ENCODE measurements at places on chromosomes 7 and 10.

- DNase-seq: no peak
Observed at GRCh38 chr10:98186681-98187080, 52.2 kb downstream of the R3HCC1L start.

DNA sequence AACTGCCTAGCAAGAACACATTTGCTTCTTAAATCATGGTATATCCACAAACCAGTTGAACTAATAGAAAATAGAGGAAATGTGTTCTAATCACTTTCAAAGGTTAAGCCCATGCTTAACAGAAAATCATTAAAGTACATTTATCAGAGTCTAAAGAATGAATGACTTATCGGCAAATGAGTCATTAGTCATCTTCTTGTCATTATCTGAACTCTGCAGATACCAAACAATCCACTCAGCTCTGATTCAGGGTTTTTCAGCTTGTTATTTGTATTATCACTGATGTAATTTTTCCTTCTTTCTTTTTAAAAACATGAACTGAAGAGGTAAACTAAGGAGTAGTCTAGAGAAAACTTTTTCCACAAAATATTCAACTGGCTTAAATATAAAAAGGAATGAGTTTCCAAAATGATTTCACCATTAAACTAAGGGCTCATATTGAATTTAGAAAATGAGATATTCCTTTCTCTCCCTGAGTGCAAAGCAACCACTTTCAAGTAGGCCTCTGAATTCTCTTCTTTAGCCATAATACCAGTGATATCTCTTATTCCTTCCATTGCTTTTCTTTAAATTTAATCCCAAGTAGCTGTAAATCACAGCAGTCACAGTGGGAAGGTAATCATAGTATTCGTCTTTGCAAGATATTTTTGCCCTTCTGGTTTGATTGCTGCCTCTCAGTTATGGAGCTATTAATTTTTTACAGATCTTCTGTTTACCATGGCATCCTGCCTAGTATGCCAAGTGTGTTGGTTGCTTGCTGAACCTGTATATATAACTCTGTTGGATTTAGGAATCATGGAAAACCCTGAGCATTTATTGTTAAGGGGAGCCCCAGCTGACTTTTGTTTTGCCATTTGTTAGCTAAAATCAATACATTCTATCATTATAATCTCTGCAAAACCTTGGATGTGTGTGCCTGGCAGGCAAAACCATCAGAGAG lies 125.1 kb downstream of the THSD7A start:
- no peak for DNase-seq

DNA sequence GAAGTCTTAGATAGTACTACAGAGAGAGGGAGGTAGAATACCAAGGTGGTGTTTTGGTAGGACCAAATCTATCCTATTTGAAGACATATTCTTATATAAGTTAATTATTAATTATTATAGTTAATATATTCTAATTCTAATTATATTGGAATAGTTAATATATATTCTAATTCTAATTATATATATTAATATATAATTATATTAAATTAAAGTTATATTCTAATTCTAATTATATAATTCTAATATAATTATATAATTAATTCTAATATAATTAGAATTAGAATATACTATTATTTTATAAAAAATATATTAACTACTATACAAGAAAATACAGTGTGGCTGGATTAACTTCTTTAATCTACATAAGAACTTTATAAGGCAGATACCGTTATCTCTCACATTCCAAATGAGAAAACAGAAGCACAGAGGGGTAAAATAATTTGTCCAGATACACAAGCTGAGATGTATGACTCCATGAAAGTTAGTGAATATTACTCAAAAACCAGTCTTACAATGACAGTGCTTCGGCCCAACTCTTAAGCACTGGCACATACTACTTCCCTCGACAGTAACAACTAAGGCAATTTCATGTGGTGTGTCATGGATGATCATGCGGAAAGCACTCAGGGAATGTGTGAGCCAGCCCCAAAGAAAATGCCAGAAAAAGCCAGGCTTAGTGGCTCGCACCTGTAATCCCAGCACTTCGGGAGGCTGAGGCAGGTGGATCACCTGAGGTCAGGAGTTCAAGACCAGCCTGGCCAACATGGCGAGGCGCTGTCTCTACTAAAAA lies 42.6 kb downstream of the TYW1B start:
- no peak for DNase-seq

DNA sequence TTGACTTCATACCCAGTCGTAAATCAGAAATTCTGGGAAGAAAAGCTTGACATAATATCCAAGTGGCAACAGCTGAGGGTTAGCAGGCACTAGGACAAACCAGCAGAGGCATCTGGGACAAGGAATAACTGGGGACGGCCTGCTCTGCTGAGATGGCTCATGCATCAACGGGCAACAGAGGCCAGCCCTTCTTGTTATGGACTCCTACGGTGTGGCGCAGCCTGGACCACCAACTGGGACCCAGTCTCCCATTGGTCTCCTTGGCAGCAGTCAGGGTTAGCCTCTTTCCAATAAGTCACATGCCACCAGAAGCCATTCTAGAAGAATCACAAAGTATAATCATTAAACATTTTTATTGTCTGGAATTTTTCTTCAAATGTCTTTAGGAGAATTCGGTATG lies 15.0 kb downstream of the FGFR2 start:
- no peak for DNase-seq

DNA sequence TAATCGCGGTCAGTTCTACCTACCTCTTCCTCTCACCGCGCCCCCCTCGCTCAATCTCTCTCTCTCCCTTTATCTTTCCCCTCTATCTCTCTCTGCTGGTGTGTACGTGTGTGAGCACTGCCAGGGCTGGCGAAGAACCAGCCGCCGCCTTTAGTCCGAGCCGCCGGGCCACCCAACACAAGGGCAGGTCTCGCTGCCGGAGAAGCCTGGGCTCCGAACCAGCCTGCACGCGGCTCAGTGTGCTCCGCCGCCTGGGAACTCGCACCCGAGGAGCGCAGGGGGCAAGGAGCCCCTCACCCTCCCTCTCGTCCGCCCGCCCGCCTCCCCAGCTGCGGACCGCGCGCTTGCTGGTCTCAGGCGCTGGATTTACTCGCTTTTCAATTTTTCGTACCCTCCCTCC lies 1.7 kb downstream of the NXPH1 start:
- DNase-seq: no peak

DNA sequence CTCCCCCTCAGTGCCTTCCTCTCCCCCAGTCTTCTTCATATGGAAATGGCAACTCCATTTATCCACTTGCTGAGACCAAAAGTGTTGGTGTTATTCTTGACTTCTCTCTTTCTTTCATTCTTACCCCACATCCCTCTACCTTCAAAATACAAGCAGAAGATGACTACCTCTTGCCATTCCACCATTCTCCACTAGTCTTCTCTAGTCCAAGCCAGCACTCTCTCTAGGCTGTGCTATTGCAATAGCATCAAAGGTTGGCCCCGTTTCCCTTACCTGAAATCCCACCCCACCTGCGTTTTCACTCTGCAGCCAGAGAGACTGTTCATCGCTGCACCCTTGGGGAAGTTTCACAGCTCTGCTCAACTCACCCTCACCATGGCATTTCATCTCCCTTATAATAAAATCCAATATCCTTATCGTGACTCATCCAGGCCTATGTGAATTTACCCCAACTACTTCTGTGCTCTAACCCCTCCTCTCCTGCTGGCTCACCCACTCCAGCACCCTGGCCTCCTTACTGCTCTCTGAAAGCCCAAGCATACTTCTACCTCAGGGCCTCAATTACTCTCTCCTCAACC lies 109.1 kb downstream of the LSM5 start:
- DNase-seq: no peak

- DNase-seq: no peak
Observed at GRCh38 chr10:77247031-77247990, 390.3 kb downstream of the KCNMA1 start.

- DNase-seq: no peak
Observed at GRCh38 chr7:141573511-141573910, 22.3 kb downstream of the AGK start.

GRCh38 chr7:19900118-19900517 lies 126.7 kb upstream of the TMEM196 start:
- DNase-seq: no peak

DNA sequence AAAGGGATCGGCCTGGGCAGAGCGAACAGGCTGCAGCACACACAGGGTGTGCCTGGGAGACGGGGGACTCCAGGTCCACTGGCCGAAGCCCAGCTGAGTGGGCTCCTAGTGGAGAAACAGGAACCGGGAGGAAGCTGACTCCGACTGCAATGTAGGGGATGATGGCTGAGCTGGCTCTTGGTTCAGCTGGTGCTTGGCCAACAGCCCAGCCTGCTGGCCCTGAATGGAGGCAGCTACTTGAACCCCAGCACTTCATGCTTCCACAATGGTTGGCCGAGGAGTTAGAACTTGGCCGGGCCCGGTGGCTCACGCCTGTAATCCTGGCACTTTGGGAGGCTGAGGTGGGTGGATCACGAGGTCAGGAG lies 27.0 kb upstream of the FRAT2 start:
- no peak for DNase-seq

GRCh38 chr7:140867467-140868462 lies 57.0 kb downstream of the BRAF start:
- DNase-seq: no peak

DNA sequence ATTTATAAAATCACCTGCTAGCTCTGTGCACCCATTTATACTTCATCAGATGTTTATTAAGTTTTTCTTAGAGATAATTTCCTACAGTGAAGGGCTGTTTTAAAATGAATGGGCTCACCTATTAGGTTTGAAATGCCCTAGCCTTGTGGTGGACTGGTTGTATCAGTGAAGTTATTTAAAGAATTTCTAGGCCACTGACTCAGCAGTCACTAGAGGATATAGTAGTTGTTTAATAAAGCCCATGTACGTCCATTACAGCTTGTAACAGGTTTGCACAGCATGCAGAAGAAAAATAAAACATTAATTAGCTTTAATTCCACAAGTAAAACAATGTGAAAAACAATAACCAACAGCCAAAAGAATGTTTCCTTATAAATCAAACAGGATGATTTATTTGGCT lies 128.0 kb downstream of the RSU1 start:
- DNase-seq: no peak

DNA sequence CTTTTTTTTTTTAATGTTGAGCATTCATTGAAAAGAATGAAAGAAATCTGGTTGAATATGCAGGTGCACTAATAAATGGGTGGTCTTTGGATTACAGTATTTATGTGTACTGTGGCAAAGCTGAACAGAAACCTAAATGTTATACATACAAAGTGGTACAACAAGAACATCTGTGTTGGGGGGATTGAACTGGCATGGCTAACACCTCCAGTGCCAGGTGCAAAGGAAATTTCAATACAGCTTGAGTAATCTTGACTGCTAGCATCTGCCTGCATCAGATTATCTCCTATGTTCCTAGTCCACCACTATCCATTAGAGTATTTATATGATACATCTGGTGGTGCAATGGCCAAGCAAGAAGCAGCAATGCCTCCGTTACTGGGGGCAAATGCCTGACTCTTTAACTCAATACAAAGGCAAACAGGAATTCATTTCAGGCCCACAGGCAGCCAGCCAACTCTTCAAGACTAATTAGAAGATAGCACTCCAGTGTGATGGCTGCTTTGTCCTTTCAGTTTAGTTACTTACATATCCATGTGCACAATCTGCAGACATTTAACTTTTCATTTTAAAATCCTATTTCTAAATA lies 220.5 kb upstream of the ETV1 start:
- DNase-seq: no peak

GRCh38 chr7:135942614-135943013 lies 34.5 kb downstream of the MTPN start:
- DNase-seq: no peak

GRCh38 chr7:39184391-39184790 lies 206.7 kb downstream of the POU6F2 start:
- no peak for DNase-seq

DNA sequence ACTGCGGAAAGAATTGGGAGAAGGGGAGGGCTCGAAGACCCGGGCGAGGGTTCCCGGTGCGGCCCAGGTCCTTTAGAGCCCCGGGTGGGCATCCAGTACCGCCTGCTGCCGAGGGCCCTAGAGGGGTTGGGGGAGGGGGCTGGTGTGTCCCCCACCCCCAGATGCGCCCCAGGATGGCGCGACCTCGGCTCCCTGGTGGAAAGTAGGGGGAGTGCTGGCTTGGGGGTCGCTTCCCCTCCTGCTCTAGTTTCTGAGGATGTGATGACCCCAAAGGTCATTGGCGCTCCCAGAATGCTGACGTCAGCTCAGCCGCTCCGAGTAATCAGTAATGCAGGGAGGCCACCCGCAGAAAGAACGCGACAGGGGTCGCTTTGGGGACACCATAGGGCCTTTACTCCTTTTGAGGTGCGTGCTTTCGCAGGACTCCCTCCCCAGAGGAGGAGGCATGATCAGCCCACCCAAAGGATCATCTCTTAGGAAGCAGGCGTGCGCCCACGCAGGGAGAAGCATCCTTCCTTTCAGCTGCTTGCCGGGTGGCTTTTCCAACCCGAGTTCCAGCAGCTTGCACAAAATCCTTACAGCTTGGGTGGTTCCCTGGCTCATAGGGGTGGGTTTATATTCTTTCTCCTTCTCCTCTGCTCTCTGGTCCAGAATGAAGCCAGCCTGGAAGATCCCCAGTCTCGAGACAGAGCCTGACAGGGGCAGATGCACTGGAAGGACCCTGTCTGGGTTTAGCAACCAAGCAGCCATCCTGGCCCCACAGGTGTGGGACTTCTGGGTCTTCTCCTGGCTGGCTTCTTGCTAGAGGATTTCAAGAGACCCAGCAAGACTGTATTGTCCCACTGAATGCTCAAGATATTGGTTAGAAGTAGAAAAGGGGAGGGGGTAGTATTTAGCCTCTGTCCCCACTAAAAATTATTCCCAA lies 1.3 kb upstream of the PRKAG2 start:
- DNase-seq: no peak

DNA sequence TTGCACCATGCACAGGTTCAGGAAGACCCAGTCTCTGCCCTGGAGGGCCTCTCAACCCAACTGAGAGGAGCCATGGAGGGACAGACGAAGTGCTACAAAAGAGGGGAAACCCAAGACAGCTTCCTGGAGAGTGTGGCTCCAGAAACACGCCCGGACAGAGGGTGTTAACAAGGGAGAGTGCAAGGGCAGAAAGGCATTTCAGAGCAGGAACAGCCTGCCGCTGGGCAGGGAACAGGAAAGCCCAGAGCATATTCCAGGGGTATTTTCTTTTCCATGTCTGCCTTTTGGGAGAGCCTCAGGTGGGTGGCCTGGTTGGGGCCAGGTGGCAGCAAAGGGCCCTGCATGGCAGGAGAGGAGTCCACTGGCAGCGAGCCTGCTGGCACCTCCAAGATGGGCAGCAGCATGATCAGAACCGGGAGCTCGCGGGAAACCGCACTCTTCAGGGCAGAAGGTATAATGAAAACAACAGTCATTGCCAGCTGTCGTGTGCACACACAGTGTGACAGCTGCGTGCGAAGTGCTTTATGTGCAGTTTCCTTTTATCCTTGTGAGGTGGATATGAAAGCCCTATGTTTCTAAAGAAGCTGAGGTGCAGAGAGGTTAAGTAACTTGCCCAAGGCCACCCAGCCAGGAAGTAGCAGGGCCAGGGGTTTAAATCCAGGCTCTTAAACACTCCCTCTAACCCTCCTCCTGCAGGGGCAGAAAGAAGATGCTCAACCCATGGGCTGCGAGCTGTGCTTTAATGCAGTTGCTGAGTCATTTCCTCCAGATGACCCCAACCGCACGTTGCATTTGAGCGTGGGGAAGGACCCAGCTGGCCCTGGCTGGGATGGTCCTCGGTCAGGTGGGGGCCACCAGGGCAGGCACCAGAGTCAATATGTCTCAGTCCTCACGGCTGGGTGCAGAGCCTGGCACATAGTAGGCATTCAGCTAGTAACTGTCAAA lies 128.6 kb downstream of the OAT start:
- no peak for DNase-seq

- DNase-seq: no peak
Observed at GRCh38 chr7:84970670-84971069, 216.2 kb downstream of the SEMA3D start.

GRCh38 chr10:119149729-119150128 lies 15.8 kb downstream of the SFXN4 start:
- no peak for DNase-seq
